ENCODE measurements at places on chromosomes 3 and 15. TPM values are rescaled to one million over a fixed set of nuclear protein-coding genes. Genes with fewer than 3 reads are reported as not detected.

- H3K27me3 ChIP-seq, result no peaks in the 10 kb centered on the region
- H3K4me1 ChIP-seq, result peaks cover 5% of the 10 kb centered on the region
- H3K27ac ChIP-seq, result no peak overlapping the region
- peaks cover 4% of the 10 kb centered on the region for H3K36me3 ChIP-seq
These were observed 130.8 kb downstream of the HCN4 start for GRCh38 chr15:73237910-73238309.

GRCh38 chr15:69460481-69460880, 7.9 kb downstream of the RPLP1 start:
- H3K36me3 ChIP-seq, result peaks cover 7% of the 10 kb centered on the region
- no peak for DNase-seq
- no peak overlapping the region for H3K4me3 ChIP-seq

DUOXA2 gene
- total RNA-seq, result not detected

GRCh38 chr3:17111586-17111985, 226.8 kb downstream of the PLCL2 start:
- H3K36me3 ChIP-seq, result no peaks in the 10 kb centered on the region
- H3K27ac ChIP-seq, result no peak overlapping the region
- H3K4me1 ChIP-seq, result no peaks in the 10 kb centered on the region
- H3K27me3 ChIP-seq, result peaks cover 5% of the 10 kb centered on the region
- DNase-seq, result no peak

DNA sequence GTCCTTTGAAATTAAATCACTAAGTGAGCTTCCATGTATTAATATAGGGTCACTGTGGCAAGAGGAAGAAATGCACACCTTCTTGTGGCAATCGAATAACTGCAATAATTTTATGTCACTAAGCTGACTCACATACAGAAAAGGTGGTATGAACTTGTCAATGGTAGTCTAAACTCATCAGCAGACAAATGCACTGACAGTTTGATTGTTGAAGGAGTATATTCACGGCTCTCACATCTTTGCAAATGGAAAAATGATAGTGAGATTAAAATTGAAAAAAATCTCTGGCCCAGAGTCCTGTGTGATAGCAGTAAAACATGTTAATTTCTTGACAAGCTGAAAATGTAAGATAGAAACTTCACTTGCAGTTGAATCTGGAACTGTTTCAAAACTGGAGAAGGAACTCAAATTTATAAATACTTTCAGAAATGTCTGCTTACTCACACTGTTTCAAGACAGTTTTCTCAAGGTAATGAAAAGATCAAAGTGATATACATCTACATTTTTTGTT, 215.8 kb upstream of the CADM2 start:
- peaks cover 14% of the 10 kb centered on the region for H3K27me3 ChIP-seq
- H3K36me3 ChIP-seq, result no peaks in the 10 kb centered on the region
- DNase-seq, result no peak
- no peak overlapping the region for H3K27ac ChIP-seq

PIAS1 gene
- total RNA-seq, result 32.6 TPM

ARPP19 gene
- total RNA-seq, result 160 TPM

FOXB1 gene
- not detected for total RNA-seq

- H3K27me3 ChIP-seq, result peaks cover 16% of the 10 kb centered on the region
- no peak for DNase-seq
- peak overlapping the region; percentile 81 for H3K27ac ChIP-seq
- H3K4me1 ChIP-seq, result peaks cover 19% of the 10 kb centered on the region
- no peak overlapping the region for H3K4me3 ChIP-seq
These were observed 125.4 kb upstream of the RAD18 start for GRCh38 chr3:9088441-9089353.

B3GALNT1 gene
- 22.0 TPM for total RNA-seq

- no peaks in the 10 kb centered on the region for H3K36me3 ChIP-seq
- no peak overlapping the region for H3K27ac ChIP-seq
- no peaks in the 10 kb centered on the region for H3K4me1 ChIP-seq
- no peak for DNase-seq
These were observed 38.7 kb upstream of the PTPRG start for GRCh38 chr3:61522626-61523025.

LDHAL6B gene
- total RNA-seq, result not detected

OXTR gene
- total RNA-seq, result 48.8 TPM

HDC gene
- not detected for total RNA-seq

DNA sequence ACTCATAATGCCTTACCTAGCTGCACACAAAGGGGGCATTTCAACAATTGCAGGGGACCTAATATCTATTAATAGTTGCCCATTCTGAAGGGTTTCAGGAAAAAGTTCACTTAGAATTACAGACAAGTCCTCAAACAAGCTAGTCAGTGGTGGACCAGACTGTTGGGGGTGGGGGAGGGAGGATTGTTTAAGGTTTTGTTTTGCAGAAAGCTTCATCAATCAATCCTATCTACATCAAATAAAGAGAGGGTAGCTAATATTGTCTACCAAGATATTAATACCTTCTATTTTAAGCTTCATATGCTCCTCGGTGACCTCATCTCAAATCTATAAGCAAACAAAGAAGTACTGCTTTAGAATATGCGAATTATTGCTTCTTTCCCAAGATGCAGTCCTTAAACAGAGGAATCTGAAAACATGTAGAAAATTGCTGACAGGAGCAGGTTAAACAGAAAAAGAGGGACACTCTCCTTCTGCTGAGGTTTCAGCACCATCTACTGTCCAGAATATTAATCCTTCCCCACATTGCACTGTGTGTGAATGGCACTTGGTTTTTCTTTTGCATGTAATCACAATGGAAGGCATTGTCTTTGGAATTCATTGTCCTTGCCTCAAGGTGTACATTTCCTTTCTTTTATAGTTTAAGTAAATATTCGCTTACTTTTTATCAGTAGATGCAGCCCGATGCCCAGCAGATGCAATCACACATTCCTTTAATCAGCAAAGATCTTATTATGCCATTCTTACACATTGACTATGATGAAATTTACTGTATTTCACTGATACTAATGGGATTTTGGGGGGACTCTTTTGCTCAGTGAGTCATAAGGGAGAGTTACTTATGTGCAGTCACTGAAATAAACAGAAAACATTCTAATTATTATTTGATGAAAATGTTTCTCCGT, 94.7 kb downstream of the IL5RA start:
- no peak overlapping the region for H3K27ac ChIP-seq
- no peak for DNase-seq
- peaks cover 19% of the 10 kb centered on the region for H3K27me3 ChIP-seq

- no peaks in the 10 kb centered on the region for H3K27me3 ChIP-seq
- H3K4me3 ChIP-seq, result peak overlapping the region; percentile 22
- H3K36me3 ChIP-seq, result no peaks in the 10 kb centered on the region
- H3K27ac ChIP-seq, result peak overlapping the region; percentile 36
These were observed 16.6 kb upstream of the SEMA3F start for GRCh38 chr3:50138266-50139200.

ARPP21 gene
- total RNA-seq, result 4.9 TPM

SCN11A gene
- not detected for total RNA-seq

- no peaks in the 10 kb centered on the region for H3K4me1 ChIP-seq
- peaks cover 10% of the 10 kb centered on the region for H3K27me3 ChIP-seq
- no peaks in the 10 kb centered on the region for H3K36me3 ChIP-seq
- no peak overlapping the region for H3K4me3 ChIP-seq
- H3K27ac ChIP-seq, result no peak overlapping the region
These were observed 261.0 kb downstream of the MFSD1 start for GRCh38 chr3:159062734-159063410.

DNA sequence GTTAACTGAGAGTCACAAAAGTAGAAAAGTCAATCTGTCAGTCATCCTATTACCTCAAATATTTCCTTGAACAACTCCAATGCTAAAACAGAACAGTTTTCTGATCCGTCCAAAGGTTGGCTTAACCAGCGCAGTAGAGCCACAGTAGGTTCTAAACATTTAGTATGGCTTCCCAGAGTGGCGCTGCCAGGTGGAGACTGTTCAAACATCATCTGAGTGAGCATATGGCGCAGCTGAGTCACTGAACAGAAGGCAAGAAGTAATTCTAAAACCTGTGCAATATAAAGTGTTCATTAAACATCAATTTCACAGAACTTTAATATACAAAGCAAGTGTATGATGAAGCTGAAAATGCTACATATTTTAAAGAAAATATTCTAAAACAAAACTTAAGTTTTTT, 19.9 kb downstream of the CIP2A start:
- H3K4me3 ChIP-seq, result no peak overlapping the region
- no peaks in the 10 kb centered on the region for H3K27me3 ChIP-seq
- peaks cover 9% of the 10 kb centered on the region for H3K36me3 ChIP-seq

DNA sequence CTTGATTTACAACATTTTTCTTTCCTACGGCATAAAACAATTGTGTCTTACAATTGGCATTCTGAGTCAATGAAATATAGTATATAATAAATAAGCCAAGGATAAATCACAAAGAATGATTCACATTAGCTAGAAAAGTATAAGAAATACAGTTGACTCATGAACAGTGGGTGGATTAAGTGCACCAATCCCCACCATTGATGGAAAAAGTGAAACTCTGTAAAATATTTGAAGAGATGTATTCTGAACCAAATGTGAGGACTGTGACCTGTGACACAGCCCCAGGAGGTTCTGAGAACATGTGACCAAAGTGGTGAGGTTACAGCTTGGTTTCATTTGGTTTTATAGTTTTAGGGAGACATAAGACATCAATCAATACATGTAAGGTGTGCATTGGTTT, 227.5 kb downstream of the ALCAM start:
- H3K27me3 ChIP-seq, result no peaks in the 10 kb centered on the region
- H3K4me3 ChIP-seq, result no peak overlapping the region
- no peak for DNase-seq
- no peaks in the 10 kb centered on the region for H3K36me3 ChIP-seq

HIGD2B gene
- total RNA-seq, result not detected

DNA sequence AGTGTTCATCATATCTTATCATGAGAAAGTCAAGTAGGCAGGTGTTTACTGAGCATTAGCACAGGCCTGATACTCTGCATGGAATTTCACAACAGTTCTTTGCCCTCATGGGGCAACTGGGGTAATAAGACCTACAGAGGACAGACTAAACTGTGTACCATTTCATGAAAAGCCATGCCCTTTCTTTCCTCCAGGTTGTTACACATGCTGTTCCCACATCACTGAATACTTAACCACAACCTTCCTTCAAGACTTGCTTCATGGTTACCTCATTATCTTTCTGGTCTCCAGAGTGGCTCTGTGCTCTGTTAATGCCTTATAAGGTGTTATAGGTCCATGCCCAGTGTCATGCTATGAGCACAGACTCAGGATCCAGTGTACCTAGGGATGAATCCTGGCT, 28.2 kb upstream of the RSL24D1 start:
- no peak overlapping the region for H3K4me3 ChIP-seq
- H3K4me1 ChIP-seq, result peaks cover 14% of the 10 kb centered on the region
- H3K27me3 ChIP-seq, result no peaks in the 10 kb centered on the region
- no peak for DNase-seq
- H3K27ac ChIP-seq, result no peak overlapping the region

NBEAL2 gene
- total RNA-seq, result 16.5 TPM

SCAMP2 gene
- 67.9 TPM for total RNA-seq

ECE2 gene
- not detected for total RNA-seq

DNA sequence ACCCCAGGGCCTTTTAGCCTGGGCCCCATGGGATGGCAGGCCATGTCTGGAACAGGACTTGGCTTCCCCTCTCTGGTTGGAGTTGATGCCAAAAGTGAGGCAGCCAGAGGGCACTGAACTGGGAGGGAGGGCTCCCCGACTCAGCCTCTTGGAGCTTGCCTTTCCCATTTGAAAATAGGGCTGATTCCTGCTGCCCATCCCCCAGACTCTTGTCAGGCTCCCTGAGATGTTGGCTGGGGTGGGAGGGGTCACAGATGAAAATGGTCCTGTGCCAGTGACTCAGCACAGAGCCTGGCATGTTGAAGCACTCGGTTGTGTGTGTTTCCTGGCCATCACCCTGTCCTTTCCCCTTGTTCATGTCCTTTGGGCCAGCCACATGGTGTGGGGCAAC, 6.6 kb downstream of the PPCDC start:
- peak overlapping the region; percentile 89 for H3K27ac ChIP-seq
- H3K4me1 ChIP-seq, result peaks cover 52% of the 10 kb centered on the region
- no peaks in the 10 kb centered on the region for H3K36me3 ChIP-seq

CLSTN2 gene
- 63.7 TPM for total RNA-seq

DMXL2 gene
- total RNA-seq, result 20.0 TPM

SLC22A13 gene
- total RNA-seq, result 0.97 TPM

GRCh38 chr3:97983933-97984491, 11.8 kb upstream of the RIOX2 start:
- H3K4me1 ChIP-seq, result peaks cover 4% of the 10 kb centered on the region
- peaks cover 15% of the 10 kb centered on the region for H3K27me3 ChIP-seq
- no peaks in the 10 kb centered on the region for H3K36me3 ChIP-seq
- no peak overlapping the region for H3K27ac ChIP-seq
- no peak overlapping the region for H3K4me3 ChIP-seq

SIDT1 gene
- total RNA-seq, result not detected

GRCh38 chr3:186340204-186340603, 21.8 kb downstream of the DGKG start:
- H3K36me3 ChIP-seq, result no peaks in the 10 kb centered on the region
- no peak overlapping the region for H3K4me3 ChIP-seq
- H3K27me3 ChIP-seq, result peaks cover 29% of the 10 kb centered on the region
- H3K27ac ChIP-seq, result no peak overlapping the region

MYH15 gene
- 0.05 TPM for total RNA-seq

PRSS50 gene
- not detected for total RNA-seq

DNA sequence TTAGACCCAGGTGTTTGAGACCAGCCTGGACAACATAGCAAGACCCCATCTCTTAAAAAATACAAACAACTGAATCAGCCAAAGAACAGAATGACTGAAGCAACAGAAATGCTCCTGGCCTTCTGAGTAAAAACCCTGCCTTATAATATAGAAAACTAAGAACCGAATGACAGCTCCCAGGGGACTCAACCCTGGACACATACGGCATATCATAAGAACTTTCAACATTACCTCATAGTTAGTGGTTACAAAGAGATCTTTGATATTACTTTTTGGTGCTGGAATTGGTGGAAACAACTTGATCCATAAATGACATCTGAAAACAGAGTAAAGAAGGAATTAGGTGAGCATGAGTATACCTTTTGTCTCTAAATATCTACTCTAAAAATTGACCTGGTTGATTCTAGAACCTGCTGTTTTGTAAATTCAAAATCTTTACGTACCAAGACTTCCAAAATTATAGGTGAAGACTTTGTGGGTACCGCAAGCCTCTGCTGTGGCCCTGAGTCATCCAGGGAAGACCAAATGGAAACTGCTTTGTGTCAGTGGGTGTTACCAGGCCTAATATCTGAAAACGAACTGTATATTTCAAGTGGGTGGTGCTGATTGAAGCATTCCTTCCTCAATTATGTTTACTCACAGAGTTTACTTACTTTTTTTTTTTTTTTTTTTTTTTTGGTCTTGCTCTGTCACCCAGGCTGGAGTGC, 35.5 kb downstream of the IL5RA start:
- DNase-seq, result no peak
- H3K36me3 ChIP-seq, result no peaks in the 10 kb centered on the region
- no peaks in the 10 kb centered on the region for H3K4me1 ChIP-seq
- peaks cover 2% of the 10 kb centered on the region for H3K27me3 ChIP-seq

- H3K4me1 ChIP-seq, result peaks cover 11% of the 10 kb centered on the region
- no peak for DNase-seq
- no peak overlapping the region for H3K27ac ChIP-seq
These were observed 173.2 kb downstream of the KCNAB1 start for GRCh38 chr3:156293566-156293965.

TFRC gene
- 53.6 TPM for total RNA-seq

Measured in chondrocyte (in vitro differentiated cells).